Immature natural killer cell (primary cell): ENCODE measurements at places on chromosomes 11 and 22.

DNA sequence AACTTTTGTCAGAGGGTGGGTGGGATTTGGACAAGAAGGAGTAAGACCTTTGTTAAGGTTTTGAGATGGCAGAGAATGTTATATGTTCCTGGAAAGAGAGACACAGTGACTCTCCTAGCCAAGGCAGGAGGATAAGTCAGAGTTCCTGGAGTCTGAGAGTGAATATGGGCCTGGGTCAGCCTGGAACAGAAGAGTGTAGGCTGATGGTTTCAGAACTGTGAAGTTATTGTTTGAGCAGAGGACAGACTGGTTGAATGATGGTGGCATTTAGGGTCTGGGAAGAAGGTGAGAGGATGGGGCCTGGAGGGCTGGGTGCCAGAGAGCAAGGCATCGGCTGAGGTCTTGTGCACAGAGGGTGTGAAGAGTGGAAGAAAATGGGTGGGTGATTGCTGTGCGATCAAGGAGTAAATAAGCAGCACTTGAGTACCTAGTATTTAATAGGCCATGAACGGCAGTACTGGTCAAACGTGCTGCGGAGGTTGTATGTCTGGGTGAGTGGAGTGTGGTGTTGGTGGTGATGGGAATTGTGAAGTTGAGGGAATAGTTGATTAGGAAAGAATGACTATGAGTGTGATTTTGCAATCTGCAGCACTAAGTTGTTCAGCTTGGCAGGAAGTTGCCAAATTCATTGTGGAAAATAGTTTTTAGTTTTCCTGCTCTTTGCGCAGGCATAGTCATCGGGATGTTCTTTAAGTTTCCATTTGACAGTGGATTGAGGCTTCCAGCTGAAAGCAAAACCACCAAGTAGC, 1.8 kb downstream of the PANX1 start:
- no peak for DNase-seq

DNA sequence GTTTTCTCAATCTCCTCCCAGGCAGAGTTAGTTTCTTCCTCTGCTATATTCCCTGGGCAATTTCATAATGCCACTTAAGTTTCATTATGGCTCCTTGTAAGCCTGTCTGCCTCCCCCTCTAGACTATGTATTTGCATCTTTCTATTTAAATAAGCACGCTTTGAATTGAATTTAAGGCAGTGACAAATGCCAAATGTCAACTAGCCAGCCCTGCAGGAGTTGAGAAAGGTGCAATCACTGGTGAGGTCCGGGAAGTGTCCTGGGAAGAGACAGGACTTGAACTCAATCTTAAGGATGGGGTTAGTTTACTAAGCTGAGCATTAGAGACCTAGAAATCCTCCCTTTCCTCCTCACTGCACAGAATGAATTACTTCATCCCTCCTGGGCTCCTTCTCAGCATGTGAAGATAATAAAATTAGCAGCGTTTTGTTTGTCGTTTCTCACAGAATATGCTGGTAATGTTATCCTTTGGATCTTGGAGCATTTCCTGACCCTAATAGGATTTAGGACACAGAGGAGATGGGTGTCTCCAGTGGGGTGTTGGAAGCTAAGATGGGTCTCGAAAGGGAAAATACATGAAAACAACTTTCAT, 1.6 kb downstream of the TCP11L1 start:
- DNase-seq: no peak

- no peak for DNase-seq
Measured at GRCh38 chr22:26907366-26907765, 250.0 kb downstream of the MIAT start.

DNA sequence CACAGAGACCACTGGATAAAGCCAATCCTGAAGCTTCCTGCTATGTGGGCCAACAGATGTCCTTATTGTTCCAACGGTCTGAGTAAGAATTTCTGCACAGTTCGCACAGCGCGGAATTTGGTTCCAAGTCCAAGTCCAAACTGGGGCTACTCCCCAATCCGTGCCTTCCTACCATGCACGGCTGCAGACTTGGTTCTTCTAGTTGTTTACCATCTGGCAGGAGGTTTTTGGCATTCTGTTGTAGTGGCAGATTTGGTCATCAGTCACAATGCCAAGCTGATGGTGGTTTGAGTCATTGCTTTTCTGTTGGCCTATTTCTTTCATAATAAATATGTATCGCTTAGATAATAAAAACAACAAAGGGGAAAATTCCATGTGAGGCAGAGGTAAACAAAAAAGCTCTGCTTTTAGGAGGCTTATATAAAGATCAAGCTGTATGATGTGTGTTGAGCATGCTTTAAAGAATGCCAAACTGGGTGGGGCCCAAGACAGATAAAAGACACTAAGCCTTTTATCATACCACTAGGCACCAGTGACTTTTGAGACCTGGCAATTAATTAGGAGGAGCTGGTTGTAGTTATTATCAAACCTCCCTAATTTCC, 52.5 kb upstream of the SYN3 start:
- no peak for DNase-seq

GRCh38 chr11:88051396-88051795, 123.8 kb downstream of the RAB38 start:
- DNase-seq: no peak

DNA sequence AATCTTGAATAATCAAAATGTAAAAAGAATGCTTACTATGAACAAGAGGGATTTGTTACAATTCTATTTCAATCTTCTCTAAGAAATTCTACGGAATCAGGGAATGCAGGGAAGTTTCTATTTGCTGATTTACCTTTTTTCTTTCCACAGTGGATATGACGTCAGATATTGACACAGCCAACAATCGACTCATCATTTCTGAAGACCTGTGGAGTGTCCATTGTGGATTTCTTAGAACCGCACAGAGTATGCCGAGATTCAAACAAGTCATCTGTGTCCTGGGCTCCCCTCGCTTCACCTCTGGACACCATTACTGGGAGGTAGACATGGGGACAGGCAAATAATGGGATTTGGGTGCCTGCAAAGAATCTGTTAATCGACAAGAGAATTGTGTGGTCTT, 4.1 kb upstream of the RFPL1 start:
- DNase-seq: no peak

DNA sequence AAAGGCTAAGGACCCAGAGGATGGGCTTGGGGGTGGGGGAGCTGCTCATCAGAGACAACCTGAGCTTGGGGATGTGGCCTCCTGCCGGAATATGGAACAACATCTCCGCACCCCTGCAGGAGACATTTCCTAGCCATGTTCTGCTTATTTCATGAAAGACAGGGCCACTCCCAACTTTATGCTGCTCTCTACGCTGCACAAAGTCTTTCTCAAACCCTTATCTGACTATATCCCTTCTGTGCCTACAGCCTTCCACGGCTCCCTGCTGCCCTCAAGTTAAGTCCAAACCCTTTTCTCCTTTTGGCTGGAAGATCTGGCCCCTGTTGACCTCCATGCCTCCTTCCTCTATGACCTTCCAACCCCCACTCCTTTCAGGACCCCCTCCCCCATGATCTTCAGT, 562.0 kb downstream of the MN1 start:
- DNase-seq: no peak

- DNase-seq: peak; percentile 76
Measured at GRCh38 chr22:46013460-46014416, 36.8 kb upstream of the WNT7B start.

DNA sequence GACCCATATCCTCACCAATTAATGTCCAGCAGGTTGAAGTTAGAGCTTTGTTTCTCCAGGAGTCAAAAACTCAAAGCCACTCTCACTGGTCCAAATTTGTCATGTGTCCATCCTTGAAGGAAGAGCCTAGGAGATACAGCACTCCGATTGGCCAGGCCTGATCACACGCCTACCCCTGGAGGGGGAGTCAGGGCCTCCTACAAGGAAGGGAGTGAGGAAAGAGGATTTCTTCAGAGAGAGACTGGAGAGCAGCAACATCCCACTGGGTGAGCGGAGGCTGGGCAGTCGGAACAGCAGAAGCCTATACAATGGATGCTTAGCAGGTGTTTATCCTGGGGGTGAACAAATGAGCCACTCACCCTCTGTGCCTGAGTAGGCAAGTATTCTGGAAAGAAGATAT, 113.9 kb downstream of the TRIM29 start:
- no peak for DNase-seq

DNA sequence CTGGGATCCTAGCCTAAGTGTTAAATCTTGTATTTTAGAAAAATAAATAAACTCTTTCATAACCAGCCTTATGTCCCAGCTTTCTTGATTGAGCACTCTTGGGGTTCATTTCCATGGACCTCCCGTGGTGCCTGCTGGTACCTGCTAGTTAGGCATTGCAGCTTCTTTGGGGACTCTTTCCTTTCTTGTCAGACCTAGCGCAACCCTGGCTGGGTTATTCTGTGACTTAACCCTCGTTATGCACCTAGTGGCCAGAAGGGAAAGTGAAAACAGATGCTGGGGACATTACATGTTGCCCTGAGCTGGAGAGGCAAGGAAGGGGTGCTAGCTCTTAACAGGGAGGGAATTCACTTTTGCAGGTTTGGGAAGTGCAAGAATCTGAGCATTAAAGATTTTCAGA, 46.8 kb downstream of the APIP start:
- DNase-seq: no peak

GRCh38 chr22:42967933-42968332, 47.0 kb downstream of the PACSIN2 start:
- DNase-seq: peak; percentile 13

DNA sequence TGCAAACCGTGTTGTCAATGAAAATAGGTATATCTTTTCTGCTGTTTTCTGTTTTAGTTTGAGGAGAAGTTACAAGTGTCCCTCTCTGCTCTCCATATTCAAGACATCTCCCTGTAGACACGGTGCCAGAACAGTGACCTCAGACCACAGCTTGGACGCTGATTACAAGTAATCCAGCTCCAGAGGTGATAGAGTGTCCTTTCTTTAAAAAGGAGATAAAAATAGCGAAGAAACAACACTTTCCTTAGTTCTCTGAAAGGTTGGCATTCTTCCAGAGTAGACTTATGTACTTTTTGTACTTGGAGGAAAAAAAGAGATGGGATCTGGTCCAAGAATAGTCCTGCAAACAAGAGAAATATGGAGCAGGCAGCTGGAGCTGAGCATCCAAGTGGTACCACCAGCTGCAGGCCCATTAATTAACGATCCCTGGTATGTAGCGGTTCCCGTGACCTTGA, 43.0 kb upstream of the WT1 start:
- no peak for DNase-seq
